Activated CD8-positive, alpha-beta memory T cell treated with anti-CD3 and anti-CD28 coated beads, Interleukin-2, amount 10 ng/mL, durations not matched to agents 7 days and 5 days (primary cell): ENCODE measurements at places on chromosomes 2 and 18. TPM values are rescaled to one million over a fixed set of nuclear protein-coding genes. Genes with fewer than 3 reads are reported as not detected.

GRCh38 chr2:14927021-14927564 is 294.6 kb downstream of the LRATD1 start:
- no peaks in the 10 kb centered on the region for H3K4me1 ChIP-seq
- H3K27me3 ChIP-seq = no peaks in the 10 kb centered on the region
- no peak overlapping the region for H3K27ac ChIP-seq
- no peaks in the 10 kb centered on the region for H3K36me3 ChIP-seq
- H3K4me3 ChIP-seq = no peak overlapping the region

- H3K4me1 ChIP-seq = no peaks in the 10 kb centered on the region
- H3K36me3 ChIP-seq = no peaks in the 10 kb centered on the region
- no peaks in the 10 kb centered on the region for H3K27me3 ChIP-seq
These were observed 1579.0 kb upstream of the NXPH2 start for GRCh38 chr2:140359056-140359771.

DNA sequence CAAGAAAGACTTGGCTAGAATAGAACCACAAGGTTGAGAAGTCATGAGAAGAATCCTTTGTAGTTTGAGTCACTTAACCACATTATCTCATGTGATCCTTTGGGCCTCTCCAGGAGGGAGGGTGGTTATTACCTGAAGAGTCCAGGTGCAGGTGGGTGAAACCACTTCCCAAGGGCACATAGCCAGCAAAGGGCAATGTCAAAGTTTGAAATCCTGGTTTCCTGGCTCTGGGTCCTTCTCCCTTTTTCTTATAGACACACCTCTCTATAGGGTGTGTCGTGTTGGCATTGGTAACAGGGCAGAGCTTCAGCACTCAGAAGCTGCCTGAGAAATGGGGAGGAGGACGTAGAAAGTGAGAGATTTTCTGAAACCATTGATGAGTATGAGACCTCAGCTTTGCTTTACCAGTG is 137.9 kb downstream of the MGAT5 start:
- no peaks in the 10 kb centered on the region for H3K27me3 ChIP-seq
- DNase-seq = no peak
- H3K27ac ChIP-seq = no peak overlapping the region
- H3K4me3 ChIP-seq = no peak overlapping the region
- H3K36me3 ChIP-seq = peaks cover 3% of the 10 kb centered on the region

GRCh38 chr18:63627819-63628218 is 16.2 kb downstream of the SERPINB4 start:
- no peak overlapping the region for H3K27ac ChIP-seq
- H3K4me3 ChIP-seq = no peak overlapping the region
- H3K4me1 ChIP-seq = no peaks in the 10 kb centered on the region
- no peaks in the 10 kb centered on the region for H3K27me3 ChIP-seq
- H3K36me3 ChIP-seq = no peaks in the 10 kb centered on the region

DNA sequence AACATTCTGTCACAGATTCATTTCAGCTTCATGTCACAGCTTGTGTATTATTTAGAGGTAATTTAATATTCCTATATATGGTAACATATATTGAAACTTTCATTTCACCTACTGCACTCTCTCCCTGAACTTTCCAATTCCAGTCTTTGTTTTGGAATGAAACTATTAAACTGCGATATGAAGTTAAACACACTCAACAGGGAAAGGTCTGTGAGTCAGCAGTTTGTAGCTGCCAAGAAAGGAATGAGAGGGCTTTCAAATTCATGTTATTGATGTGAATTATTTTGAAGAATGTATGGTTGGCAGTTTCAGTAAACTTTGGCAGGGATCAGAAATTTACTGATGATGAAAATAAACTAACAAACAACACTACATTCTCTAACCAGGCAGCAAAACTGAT is 148.3 kb downstream of the HNMT start:
- H3K27me3 ChIP-seq = no peaks in the 10 kb centered on the region
- no peak overlapping the region for H3K4me3 ChIP-seq
- no peaks in the 10 kb centered on the region for H3K4me1 ChIP-seq
- DNase-seq = no peak
- no peaks in the 10 kb centered on the region for H3K36me3 ChIP-seq
- no peak overlapping the region for H3K27ac ChIP-seq

UNC80 gene
- total RNA-seq = not detected

CD302 gene
- 0.16 TPM for total RNA-seq
